Spinal cord (tissue), 10 donors: ENCODE measurements at places on chromosomes 2 and 18. TPM values are rescaled to one million over a fixed set of nuclear protein-coding genes. Genes with fewer than 3 reads are reported as not detected.
A peak's percentile ranks its signal among the peaks of the same experiment; 100 is the strongest.

GRCh38 chr2:137254052-137254451 is 488.7 kb downstream of the THSD7B start:
- DNase-seq, result no peak

DNA sequence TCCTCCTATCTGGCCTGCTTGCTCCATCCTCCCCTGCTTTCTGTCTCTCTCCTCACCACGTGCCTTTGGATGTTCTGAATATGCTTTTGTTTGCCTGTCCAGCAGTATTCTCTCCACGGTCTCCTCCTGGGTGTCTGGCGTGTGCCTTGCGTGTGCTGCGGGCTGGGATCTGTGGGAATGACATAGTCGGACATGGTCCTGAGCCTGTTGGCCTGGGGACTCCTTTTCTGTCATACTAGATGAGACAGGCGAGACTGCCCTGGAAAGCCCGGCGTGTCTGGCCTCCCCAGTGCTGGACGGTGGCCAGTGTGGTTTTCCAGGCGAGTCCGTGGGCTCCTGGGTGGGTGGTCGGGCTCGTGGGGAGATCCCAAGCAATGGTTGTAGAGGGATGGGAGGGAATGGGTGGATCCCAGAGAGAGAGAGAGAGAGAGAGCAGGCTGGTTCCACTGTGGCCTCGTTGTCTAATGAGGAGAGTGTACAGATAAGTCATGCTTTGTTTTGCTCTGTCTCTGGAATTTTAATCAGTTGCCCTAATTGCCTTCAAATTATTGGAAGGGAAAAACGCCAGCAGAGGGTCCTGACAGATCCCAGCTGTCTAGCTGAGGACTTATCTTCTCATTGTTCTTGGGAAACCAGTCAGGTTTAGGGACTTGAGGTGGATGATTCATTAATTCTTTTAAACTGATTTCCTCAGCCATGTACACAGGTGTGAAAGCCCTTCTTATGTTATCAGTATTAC is 58.3 kb downstream of the HPCAL1 start:
- no peak for DNase-seq

Gene DNAH6
- total RNA-seq, result 7.8 TPM

Gene CNDP1
- 0.61 TPM for total RNA-seq

Gene ZNF385B
- 5.0 TPM for total RNA-seq

DNA sequence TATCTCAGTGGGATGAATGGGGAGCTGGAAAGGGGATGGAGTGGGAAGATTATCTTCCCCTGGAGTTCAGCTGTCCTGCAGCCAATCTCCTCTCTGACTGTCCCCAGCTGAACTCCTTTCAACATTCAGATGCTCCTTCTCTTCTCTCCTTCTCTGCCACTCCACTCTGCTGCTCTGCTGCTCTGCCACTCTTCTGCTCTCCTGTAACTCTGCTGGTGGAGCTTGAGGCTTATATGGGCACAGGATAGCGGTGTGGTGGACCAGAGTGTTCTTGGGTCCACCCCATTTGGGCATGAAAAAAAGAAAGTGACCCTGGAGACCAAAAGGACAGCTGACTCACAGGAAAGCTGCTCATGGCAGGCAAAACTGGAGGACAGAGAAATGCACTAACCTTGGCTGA is 26.6 kb downstream of the FAHD2B start:
- DNase-seq, result no peak

DNA sequence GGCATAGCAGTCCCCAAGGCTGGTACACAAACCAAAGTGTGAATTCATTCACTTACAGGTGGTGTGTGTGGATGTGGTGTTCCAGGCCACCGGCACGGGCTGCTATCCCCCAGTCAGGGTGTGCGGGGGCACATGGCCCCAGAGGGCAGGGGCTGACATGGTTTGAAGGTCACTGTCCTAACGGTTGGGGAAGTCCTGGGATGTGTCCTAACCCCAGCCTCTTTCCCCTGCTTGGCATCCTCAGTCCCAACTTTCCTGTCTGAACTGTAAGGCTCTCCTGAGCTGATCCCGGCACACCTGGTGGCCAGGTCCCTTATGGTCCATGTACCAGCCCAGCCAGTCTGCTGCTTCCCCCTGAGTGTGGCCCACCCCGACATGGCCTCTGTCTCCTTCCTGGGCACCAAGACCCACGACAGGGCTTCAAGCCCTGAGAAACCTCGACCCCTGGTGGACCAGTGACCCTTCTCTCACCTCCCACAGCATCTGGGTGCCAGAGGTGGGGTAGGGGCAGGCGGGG is 2.4 kb upstream of the TMEM185B start:
- DNase-seq, result no peak

DNA sequence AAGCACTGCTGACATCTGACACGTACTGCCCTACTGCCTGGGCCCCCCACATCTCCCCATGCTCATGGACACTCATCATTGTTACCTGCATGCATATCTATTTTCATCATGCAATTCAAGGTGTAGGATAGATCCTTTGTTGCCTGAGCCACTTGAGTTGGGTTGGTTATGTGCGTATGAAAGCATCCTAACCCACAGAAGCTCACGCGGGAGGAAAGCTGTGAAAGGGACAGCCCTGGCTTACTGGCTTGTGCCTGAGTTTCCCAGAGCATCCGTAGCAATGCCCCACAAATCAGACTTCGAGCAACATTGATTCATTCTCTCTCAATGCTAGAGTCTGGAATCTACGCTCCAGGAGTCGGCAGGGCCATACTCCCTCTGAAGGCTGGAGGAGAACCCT is 285.5 kb downstream of the PHLPP1 start:
- DNase-seq, result no peak

DNA sequence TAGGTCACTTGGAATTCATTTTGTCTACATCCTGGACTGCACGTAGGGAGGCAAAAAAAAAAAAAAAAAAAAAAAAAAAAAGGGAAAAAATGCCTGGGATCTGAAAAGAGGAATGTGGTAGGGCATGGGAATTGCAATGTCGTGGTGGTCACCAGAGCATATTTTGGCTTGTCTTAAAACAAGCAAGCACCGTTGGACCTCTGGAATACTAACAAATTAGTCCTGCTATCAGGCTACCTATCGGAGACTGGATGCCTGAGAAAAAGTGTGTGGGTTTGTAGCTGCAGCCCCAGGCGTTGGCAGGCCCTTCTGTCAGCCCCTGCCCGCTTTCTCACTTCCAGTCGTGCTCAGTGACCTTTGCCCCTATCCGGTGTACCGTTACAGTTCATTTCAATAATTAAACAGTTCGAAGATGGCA is 588.5 kb upstream of the ZEB2 start:
- no peak for DNase-seq

DNA sequence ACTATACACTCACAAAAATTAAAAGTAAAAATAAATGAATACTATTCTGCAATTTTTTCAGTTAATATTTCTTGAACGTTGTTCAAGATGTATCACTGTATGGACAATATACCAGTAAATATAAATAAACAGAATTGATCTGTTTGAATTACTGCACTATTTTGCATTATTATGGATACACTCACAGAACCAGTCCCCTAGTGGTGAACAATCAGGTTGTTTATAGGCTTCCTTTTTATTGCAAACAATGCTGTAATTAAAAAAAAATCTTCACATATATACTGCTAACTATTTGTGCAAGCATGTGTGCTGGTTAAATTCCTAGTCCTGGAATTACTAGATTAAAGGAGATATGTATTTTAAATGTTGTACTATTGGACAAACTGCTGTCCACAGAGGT is 306.0 kb downstream of the FBXO15 start:
- no peak for DNase-seq

GRCh38 chr2:145626301-145626700 is 1106.4 kb upstream of the ZEB2 start:
- DNase-seq, result no peak

DNA sequence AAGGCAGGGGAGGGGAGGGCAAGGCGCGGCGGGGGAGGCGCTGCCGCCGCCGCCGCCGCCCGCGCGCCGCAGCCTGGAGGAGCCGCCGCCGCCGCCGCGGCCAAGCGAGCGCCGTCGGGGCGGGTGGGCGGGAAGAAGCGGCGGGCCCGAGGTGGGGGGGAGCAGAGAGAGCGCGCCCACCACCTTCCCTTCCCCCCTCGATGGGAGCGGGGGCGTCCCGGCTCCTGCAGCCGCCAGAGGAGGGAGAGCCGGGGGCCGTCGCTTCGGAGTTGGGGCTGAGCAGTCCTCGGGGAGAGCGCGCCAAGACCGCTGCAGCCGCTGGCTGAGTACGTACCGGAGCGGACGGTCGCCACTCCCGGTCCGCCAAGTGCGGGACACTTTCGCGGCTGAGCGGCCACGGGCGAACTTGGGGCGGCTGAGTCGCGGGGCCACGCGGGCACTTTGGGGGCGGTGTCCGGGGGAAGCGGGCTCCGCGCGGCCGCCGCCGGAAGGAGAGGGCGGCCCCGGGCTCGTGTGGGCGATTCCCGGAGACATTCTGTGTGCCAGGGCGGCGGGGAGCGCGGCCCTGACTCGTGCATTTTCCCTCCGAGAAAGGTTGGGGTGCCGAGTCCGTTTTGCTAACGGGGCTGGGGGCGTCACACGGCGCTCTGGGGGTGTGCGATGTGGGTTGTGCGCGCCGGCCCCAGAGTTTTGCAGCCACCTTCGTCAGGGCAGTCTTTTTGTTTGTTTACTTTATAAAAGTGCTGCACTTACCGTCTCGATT is at the start of gene NAB1:
Gene NAB1, plus strand, starts transcription at position 49 of the 763 bp plus-strand sequence. CDS start 10,094 bp downstream, outside the sequence.
- peak; percentile 86 for DNase-seq

DNA sequence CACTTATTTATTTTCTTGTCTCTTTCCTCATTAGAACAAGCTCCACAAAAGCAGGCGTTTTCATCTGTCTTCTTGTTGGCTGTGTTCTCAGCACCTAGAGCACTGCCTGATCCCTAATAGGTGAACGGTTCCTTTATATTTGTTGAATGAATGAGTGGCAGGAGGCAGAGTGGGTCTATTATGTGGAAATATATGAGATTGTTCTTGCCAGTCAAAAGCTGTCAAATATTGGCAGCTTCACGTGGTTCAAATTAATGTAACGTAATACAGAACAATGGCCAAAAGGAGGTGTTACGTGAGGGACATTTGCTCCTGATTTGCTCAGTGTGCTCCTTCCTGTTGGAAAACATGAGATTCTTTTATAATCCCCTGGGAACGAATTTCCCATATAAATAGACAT is 8.5 kb upstream of the ARHGAP25 start:
- peak; percentile 5 for DNase-seq

Gene TRIM43
- total RNA-seq, result 0.59 TPM

GRCh38 chr18:70354080-70354479 is 65.2 kb downstream of the SOCS6 start:
- DNase-seq, result no peak

Gene IGFBP5
- total RNA-seq, result 292 TPM
